ENCODE measurements at places on chromosomes 3 and 15.

- DNase-seq: no peak
Observed at GRCh38 chr3:66353530-66353929, 132.7 kb downstream of the SLC25A26 start.

DNA sequence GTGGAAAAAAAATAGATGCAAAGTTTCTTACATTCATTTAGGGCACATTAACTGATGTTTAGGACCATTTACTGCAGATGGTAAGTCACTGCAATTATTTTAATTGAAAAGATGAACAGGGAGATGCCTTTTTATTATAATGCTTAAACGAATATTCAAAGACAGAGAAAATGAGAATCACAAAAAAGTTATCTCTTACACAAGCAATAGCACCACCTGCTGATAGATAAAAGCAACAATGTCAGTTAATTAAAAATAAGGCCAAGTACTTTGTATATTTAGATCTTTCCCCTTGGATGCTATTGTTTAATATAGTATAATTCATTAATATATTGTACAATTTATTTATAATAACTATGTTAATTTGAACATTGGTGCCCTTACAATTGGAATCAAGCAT, 55.9 kb downstream of the IFT80 start:
- DNase-seq: peak; percentile 17

DNA sequence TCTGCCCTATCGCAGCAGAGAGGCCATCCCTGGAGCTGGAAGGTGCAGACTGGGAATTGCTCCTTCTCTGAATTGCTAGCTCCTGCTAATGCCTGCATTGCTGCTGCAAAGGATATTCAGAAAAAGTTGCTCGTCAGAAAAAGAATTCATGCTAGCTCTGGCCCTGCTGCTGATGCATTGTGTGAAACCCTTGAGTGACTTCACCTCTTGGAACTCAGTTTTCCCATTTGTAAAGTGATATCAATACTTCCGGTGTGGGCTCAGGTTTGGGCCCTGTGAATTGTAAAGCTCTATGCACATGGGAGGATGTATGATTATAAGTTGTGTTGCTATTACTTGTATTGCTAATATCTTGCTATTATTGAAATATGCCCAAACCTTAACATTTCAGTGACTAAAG, 11.4 kb downstream of the SQOR start:
- no peak for DNase-seq

DNA sequence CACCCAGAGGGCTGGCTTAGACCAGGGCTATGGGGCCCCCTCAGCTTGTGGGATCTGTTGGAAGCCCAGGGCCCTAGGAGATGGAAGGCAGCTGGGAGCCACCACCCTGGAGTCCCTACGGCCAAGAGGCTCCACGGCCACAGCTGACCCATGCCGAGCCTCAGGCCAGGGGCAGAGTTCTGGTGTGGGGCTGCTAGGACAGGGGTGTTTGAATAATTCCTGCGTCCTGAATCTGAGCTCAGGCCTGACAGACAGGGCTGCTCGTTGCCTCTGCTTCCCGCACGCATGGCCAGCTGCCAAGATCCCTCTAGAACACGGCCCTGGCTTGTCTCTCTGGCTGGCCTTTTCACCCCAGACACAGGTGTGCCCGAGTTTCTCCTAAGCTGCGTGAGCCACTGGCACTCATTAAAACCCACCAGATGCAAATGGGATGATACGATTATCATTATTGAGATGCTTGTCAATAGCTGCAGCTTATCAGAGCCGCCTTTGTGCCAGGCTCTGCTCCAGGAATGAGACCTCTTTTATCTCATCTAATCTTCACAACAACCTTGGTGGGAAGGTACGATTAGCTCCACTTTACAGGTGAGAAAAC, 70.2 kb downstream of the EFCAB12 start:
- DNase-seq: no peak

DNA sequence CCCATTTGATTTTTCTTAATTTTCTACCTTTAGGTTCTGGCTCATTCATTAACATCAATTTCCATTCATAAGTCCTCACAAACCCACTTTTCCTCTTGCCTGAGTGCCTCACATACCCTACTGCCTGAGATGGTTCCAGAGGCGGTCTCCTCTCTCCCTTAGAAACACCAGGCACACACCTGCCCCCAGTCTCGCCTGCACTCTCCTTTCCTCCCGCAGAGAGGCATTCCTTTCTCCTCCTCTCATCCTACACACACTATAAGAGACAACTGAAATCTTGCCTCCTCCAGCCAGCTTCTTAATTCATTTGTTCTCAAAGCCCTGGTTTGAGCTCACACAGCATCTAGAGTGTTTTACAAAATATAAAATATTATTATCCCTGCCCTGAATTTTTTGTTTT, 27.5 kb downstream of the TF start:
- no peak for DNase-seq

- DNase-seq: no peak
Observed at GRCh38 chr3:173037840-173038483, 103.1 kb downstream of the SPATA16 start.

- no peak for DNase-seq
Observed at GRCh38 chr3:158381262-158381868, 189.6 kb upstream of the MLF1 start.

GRCh38 chr15:80267658-80268057, 15.6 kb upstream of the CTXND1 start:
- DNase-seq: no peak

GRCh38 chr3:38047896-38048295, 8.9 kb downstream of the DLEC1 start:
- no peak for DNase-seq

GRCh38 chr3:127786353-127787070, 35.8 kb downstream of the MGLL start:
- DNase-seq: peak; percentile 62

DNA sequence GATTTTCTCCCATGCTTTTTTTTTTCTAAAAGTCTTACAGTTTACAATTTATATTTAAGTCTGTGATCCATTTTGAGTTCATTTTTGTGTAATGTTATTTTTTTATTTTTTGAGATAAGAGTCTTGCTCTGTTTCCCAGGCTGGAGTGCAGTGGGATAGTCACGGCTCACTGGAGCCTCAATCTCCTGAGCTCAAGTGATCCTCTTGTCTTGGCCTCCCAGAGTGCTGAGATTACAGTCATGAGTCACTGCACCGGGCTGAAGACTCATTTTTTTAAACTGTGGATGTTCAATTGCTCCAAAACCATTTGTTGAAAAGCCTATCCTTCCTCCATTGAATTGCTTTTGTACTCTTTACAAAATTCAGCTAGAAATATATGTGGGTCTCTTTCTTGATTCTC, 19.5 kb downstream of the LNP1 start:
- no peak for DNase-seq

GRCh38 chr3:50003824-50004223, 63.9 kb downstream of the RBM6 start:
- no peak for DNase-seq

DNA sequence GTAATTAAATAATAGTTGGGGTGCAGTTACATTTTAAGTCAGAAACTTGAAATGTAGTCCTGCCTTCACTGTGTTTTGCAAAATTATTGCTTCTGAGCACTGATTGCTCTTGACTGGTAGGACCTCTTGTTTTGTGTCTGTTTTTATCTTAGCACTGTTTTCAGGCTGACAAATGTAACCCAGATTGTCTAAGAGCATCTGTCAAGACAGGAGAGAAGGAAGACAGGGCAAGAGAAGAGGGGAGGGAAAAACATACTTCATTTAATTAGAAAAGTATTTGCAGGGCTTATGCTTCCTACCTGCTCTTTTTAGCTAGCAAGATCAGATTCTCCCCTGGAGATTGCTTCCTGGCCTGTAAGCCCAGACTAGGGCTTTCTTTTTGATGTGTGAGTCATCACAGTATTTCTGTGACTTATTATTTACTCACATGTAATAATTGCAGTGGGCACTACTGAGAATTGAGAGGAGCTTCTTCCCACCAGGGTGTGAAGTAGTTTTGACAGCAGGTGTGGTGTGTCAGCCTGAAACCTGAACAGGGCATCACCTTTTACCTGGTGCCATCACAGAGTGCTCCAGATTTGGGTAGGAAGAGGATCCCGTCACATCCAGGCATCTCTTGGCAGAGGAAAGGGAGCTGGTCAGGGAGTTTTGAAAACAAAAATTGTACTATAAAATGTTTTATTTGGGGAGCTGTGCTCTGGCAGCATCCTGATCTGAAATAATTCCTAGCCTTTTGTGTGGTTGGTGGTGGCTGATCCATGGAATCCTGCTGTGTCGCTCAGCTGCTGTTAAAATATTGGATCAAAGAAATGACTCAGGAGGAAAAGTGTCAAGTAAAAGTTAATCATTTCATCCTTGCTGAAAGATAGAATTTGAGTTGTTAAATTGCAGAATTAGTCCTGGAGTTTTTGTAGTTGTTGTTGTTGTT, 98.2 kb downstream of the TMEM108 start:
- DNase-seq: peak; percentile 75

GRCh38 chr3:141938011-141938500, 61.6 kb downstream of the ATP1B3 start:
- DNase-seq: no peak

DNA sequence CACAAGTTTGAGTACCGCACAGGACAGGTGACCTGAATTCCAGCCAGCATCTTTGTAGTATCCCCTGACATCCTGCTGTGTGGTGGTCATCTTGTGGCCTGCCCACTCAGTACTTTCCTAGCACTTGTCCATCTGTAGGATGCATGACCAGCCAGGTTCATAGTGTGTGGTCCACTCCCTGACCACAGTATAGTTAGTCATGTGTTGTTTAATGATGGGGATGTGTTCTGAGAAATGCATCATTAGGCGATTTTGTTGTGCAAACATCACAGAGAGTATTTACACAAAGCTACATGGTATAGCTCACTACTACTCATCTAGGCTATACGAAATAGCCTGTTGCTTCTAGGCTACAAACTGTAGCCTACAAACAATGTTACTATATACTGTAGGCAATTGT, 16.9 kb upstream of the RBPMS2 start:
- DNase-seq: no peak

- DNase-seq: no peak
Observed at GRCh38 chr15:51318382-51319150, 19.8 kb downstream of the CYP19A1 start.

GRCh38 chr15:67878712-67879206, 38.9 kb upstream of the RNU6-1 start:
- no peak for DNase-seq

GRCh38 chr3:159857840-159858239, 130.8 kb upstream of the IL12A start:
- DNase-seq: no peak

DNA sequence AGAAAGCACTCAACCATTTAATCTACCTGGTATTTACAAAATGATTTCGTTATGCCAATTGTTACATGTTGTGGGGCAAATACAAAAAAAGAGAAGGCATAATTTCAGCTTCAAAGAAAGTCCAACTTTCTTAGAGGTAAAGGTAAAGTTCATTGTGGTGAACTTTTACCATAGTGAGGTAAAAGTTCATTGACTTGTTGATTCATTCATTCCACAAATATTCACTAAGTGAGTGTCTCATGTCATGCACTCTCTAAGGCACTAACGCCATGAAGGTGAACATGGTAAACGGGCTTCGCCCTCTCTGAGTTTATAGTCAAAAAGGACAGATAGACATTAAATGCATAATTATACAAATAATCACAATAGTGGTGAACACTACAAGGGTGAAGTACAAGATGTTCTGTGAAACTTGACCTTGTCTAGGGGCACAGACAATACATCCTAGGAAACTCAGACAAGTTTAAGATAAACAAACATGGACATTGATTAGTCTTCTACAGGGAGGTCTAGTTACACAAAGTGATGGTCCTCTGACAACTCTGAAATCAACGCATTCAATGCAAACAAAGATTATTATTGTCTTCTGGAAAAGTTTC, 378.6 kb downstream of the MAGI1 start:
- DNase-seq: no peak

DNA sequence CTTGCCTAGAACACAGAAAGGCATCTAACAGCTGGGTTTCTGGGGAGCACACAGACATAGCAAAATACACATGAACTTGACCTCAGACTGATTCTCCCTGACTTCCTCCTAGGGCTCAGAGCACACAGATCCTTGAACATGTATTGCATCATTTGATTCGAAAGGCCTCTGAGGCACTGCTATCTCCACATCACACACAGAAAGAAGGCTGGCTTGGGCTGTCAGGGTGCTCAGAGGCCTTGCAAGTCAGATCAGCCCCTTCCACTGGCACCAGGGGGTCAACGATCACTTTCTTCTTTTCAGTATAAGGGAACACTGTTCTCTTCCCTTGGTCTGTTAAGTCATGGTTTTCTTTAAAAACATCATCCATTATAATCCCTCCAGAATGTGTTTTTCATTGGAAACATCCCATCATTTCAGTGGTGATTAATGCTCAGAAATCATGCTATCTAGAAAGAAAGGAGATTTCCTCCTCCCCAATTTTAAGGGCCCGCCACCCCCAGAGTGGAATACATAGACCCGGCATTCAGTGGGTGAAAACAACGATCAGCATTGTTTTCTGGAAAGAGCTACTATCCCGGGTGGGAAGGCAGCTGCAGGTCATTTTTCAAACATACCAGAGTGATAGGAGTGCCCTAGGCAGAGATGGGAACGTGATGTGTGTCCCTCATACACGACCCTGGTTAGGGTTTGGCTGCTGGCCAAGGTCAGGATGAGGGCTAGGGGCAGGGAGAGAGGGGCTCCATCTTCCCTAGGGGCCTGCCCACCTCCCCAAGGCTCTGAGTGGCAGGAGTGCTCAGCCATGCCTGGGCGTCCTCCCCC, 253.3 kb upstream of the LYSMD4 start:
- no peak for DNase-seq

DNA sequence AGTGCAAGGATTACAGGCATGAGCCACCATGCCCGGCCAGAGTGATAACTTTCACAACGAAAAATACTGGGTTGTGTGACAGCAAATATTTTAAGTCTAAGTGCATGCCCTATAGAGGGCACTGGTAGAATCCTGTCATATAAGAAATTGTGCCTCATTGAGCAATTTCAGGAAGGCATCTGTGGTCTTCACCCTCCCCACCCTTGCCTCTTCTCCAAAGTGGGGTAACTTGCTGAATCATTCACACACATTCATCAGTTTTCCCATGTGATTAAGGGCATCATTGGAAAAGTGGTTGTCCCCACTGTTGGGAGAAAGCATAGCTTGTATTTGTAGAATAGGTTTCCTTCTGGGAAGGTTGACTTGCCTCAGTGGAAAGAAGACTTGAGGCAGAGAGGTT, 9.2 kb downstream of the MITF start:
- no peak for DNase-seq

- DNase-seq: no peak
Observed at GRCh38 chr3:102353805-102354204, 81.0 kb upstream of the ZPLD1 start.

- DNase-seq: no peak
Observed at GRCh38 chr3:56940976-56941375, 119.5 kb upstream of the SPATA12 start.

DNA sequence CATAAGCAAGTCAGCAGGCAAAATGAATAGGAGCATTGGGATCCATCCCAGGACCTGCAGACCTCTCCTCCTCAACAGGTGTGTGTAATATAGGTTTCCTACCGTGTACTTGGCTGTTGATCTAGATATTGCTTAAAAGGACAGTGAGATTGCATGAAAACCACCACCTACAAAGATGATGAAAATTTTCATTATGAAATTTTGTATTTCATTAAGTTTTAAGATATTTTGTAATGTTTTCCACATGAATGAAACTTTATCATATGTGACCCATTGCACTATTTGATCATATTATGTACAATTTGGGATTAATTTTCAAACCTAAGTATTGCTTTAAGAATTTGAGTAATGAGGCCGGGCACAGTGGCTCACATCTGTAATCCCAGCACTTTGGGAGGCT, 94.3 kb upstream of the TRPM1 start:
- no peak for DNase-seq

GRCh38 chr3:23288286-23288685, 85.2 kb downstream of the UBE2E2 start:
- DNase-seq: no peak

GRCh38 chr3:149713730-149714654, 38.3 kb downstream of the COMMD2 start:
- no peak for DNase-seq
